ENCODE measurements at places on chromosomes 12 and 14. TPM values are rescaled to one million over a fixed set of nuclear protein-coding genes. Genes with fewer than 3 reads are reported as not detected.

DNA sequence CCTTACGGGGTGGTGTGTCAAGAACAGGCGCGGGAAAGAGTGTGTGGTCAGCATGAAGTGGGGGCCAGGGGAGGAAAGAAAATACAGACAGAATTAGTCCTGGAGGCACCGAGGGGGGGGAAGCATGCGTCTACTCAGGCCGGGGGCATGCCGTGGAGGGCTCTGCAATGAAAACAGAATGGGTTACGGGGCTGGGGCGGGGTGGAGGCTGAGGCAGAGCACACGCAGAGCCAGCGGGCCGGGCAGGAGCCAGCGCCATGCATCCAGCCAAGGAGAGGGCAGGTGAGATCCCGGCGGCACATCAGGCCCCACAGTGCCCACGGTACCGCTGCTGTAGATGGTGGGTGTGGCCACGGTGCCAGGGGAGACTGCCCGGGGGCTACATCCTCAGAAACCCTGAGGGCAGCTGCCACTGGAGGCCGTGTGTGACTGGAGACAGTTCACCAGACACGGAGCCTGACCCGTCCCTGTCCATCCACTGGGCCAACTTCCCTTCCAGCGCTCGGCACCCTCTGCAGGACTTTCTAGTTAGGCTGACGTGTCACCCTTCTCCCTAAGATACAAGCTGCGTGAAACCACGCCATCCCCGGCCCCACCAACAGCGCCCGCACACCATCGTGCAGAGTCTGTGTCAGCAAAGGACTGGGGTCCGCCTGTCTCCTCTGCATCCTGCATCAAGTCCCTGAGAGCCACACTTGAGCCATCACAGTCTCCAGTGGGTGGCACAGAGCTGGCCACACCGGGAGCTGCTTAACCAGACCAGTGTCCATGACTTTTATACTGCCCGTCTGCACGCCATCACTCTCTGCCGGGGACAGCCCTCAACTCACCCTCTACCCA lies 87.4 kb downstream of the PIWIL1 start:
- H3K36me3 ChIP-seq: no peaks in the 10 kb centered on the region
- H3K4me1 ChIP-seq: no peaks in the 10 kb centered on the region
- no peak overlapping the region for H3K27ac ChIP-seq
- no peak overlapping the region for H3K4me3 ChIP-seq
- H3K27me3 ChIP-seq: no peaks in the 10 kb centered on the region
- DNase-seq: no peak

DNA sequence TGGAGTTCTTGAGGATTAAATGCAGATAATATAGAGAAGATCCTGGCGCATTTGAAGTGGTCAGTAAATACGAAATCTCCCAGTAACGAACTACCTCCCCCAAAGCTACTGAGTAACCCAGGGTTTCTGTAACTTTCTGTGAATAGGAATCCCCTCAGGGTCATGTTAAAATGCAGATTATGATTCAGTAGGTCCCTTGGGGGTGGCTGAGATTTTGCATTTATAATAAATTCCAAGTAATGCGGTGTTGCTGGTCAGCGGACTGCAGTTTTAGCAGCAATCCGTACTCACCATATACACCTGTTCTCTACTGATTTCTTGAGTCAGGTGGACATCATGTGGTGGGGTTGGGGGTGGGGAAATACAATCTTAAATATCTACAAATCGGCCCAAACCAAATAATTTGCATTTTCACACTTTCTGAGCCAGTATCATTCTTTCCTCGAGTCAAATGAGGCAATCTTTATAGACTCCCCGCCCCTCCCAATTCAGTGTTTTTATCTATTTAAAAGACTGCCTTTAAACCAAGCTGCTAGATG lies 868 bp downstream of the SPATA7 start:
- peak overlapping the region; percentile 79 for H3K4me3 ChIP-seq
- no peaks in the 10 kb centered on the region for H3K27me3 ChIP-seq
- no peaks in the 10 kb centered on the region for H3K36me3 ChIP-seq
- DNase-seq: no peak

- no peaks in the 10 kb centered on the region for H3K27me3 ChIP-seq
- peak overlapping the region; percentile 22 for H3K27ac ChIP-seq
- no peaks in the 10 kb centered on the region for H3K36me3 ChIP-seq
Measured at GRCh38 chr14:24678801-24679247, 44.8 kb upstream of the GZMB start.

DNA sequence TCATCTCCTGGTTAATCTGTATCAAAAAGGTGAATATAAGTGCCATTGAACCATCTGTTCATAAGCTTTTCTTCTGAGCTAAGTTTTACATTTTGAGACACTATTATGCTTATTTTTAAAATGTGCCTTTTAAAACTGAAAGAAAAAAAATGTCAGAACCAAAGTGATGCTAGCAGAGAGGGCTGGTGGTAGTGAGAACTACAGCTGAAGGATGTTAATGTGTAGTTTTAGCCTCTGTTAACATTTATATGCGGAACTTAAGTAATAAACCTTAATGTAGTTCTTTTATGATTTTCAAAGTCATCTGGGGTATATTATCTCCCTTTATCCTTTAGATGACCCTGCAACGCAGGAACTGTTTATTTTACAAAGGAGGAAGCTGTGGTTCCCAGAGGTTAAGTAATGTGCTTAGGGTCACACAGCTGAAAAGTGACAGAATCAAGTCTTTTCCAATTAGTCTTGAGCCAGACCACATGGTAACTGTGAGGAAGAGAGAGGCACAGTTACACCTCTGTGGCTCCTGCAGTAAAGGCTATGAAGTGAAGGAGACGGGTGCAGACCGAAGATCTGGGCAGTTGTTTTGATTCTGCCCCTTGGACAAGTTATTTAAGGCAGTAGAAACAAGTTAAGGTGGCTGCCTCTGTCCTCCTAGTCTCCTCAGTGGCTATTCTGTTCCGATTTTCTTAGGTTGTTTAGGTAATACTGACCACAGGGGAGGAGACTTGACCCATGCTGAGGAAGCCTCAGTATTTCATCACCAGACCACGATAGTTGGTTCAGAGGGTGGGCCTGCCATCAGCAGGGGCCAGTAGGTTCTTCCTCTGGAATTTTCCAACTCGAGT lies 23.9 kb downstream of the GNG2 start:
- H3K27ac ChIP-seq: no peak overlapping the region
- DNase-seq: no peak
- no peaks in the 10 kb centered on the region for H3K27me3 ChIP-seq
- no peaks in the 10 kb centered on the region for H3K36me3 ChIP-seq

- H3K4me1 ChIP-seq: no peaks in the 10 kb centered on the region
- H3K36me3 ChIP-seq: no peaks in the 10 kb centered on the region
- H3K4me3 ChIP-seq: no peak overlapping the region
- no peak for DNase-seq
- H3K27me3 ChIP-seq: no peaks in the 10 kb centered on the region
Measured at GRCh38 chr12:14264778-14265177, 100.7 kb upstream of the ATF7IP start.

- H3K27me3 ChIP-seq: no peaks in the 10 kb centered on the region
- H3K4me1 ChIP-seq: no peaks in the 10 kb centered on the region
- no peak for DNase-seq
Measured at GRCh38 chr12:115691123-115691522, 586.4 kb downstream of the MED13L start.

DNA sequence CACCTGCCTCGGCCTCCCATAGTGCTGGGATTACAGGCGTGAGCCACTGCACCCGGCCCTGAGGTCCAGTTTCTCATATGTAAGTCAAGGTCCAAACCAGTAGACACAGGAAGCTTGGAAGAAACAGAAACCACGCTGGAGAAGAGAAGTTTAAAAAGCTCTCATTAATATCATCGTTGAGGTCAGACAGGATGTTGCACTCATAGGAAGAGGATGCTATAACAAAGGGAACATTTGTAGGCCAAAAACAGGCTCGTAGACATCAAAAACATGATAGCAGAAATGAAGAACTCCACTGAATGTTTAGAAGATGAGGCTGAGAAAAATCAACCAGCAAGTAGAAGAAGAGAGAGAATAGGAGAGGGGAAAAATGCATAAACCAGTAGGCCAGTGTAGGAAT lies 46.8 kb downstream of the ACACB start:
- DNase-seq: no peak
- H3K4me3 ChIP-seq: no peak overlapping the region
- no peaks in the 10 kb centered on the region for H3K36me3 ChIP-seq
- H3K4me1 ChIP-seq: no peaks in the 10 kb centered on the region

GRCh38 chr12:30796891-30797371 lies 42.2 kb upstream of the CAPRIN2 start:
- H3K27ac ChIP-seq: no peak overlapping the region
- no peak for DNase-seq
- H3K4me3 ChIP-seq: no peak overlapping the region
- H3K27me3 ChIP-seq: peaks cover 5% of the 10 kb centered on the region
- no peaks in the 10 kb centered on the region for H3K4me1 ChIP-seq
- H3K36me3 ChIP-seq: no peaks in the 10 kb centered on the region

DNA sequence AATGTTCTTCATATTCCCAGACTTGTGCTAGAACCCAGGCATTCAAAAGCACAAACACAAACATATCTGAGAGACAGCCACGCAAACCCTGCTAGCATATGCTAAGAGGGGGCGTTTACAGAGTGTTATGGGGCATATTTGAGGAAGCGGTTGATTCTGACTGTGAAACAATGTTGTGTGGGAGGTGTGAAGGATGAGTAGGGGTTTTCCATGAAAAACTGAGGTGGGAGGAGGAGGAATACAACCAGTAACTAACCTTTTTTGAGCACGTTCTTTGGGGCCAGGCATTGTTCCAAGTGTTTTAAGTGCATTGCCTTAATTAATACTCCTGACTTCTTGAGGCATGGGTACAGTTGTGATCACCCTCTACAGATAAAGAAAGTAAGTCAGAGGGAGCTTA lies 499.5 kb downstream of the AACS start:
- no peaks in the 10 kb centered on the region for H3K27me3 ChIP-seq
- no peaks in the 10 kb centered on the region for H3K36me3 ChIP-seq
- no peak overlapping the region for H3K4me3 ChIP-seq
- no peak for DNase-seq

DNA sequence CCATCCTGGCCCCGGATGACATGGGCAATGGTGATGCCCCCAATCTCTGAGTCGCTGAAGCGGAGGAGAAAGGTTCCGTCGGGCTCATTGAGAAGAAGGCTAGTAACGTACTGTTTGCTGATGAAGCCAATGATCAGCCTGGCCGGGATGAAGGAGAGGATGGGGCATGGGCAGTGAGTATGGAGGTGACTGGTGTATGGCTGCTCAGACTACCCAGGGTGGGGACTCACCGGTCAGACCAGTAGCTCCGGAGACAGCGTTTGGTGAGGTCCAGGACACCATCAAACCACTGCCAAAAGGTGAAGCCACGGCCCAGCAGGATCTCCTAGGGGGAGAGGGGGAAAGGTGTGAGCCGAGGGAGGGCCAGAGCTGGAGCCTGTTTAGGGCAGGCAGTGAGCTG lies 10.9 kb downstream of the NAB2 start:
- no peak for DNase-seq
- no peaks in the 10 kb centered on the region for H3K27me3 ChIP-seq
- no peak overlapping the region for H3K27ac ChIP-seq
- peaks cover 54% of the 10 kb centered on the region for H3K36me3 ChIP-seq
- peaks cover 11% of the 10 kb centered on the region for H3K4me1 ChIP-seq

DNA sequence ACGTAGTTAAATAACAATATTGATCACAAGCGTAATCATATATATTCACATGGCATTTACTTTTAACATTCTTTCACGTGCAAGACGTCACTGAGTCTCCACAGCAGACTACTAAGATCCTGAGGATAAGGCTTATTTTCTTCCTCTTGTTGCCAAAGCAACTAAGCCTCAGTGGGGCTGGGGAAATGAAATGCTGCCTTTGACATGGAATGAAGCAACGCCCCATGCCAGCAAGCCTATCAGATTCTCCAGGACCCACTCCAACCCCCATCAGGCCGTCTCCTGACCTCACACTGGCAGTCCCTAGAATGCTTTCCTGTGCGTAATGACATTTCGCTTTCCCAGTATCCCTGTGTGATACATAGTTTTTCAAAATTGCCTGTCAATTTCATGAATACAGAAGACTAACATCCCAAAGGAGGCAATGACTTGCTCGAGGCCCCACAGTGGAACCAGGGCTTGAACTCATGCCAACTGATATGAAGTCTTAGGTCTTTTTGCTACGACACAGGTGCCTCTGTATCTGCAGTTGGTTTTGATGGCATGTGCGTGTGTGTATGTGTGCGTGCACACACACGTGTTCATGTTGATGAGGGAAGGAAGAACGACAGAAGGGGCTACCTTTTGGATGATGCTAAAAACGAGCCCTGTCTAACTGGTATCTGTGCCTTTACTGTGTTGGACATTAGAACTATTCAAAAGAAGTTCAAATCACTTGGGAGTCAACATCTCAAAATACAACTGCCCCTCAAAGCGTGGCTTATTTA lies 239.1 kb downstream of the VRK1 start:
- H3K4me1 ChIP-seq: no peaks in the 10 kb centered on the region
- no peak for DNase-seq
- H3K27me3 ChIP-seq: peaks cover 9% of the 10 kb centered on the region
- H3K36me3 ChIP-seq: no peaks in the 10 kb centered on the region
- H3K27ac ChIP-seq: no peak overlapping the region
- no peak overlapping the region for H3K4me3 ChIP-seq

- H3K4me3 ChIP-seq: no peak overlapping the region
- no peak for DNase-seq
- H3K36me3 ChIP-seq: no peaks in the 10 kb centered on the region
- H3K27me3 ChIP-seq: no peaks in the 10 kb centered on the region
- H3K27ac ChIP-seq: no peak overlapping the region
Measured at GRCh38 chr12:119547001-119547400, 46.6 kb upstream of the TMEM233 start.

DNA sequence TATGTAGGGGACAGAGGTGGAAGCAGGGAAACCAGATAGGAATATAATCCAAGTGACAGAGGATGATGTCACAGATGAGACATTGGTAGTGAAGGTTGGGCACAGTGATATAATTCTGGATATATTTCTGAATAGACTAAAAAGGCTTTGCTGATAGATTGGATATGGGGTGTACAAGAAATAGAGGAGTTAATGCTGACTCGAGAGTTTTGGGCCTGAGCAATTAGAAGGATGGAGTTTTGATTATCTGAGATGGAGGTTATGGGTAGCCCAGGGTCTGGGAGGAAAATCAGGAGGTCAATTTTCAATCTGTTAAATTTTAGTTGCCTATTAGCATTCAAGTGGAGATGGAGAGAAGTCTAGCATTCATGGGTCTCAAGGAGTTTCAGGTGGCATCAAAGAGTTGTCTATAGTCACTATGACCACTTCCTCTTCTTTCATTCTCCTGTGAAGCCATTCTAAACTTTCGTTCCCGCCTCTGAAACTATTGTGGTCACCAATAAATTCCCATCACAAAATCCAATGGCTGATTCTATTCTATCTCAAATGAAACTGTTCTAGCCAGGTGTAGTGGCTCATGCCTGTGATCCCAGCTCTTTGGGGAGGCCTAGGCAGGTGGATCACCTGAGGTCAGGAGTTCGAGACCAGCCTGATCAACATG lies 10.6 kb upstream of the ANO6 start:
- DNase-seq: no peak
- H3K4me1 ChIP-seq: peaks cover 22% of the 10 kb centered on the region
- H3K4me3 ChIP-seq: no peak overlapping the region
- no peaks in the 10 kb centered on the region for H3K36me3 ChIP-seq

GRCh38 chr14:69231486-69231885 lies 28.5 kb upstream of the GALNT16 start:
- no peak overlapping the region for H3K27ac ChIP-seq
- H3K4me3 ChIP-seq: no peak overlapping the region
- no peaks in the 10 kb centered on the region for H3K27me3 ChIP-seq

GRCh38 chr14:72776701-72777261 lies 117.1 kb downstream of the DPF3 start:
- no peak for DNase-seq
- H3K27ac ChIP-seq: no peak overlapping the region
- H3K4me3 ChIP-seq: no peak overlapping the region

GRCh38 chr12:54956322-54956721 lies 28.2 kb downstream of the TESPA1 start:
- H3K4me1 ChIP-seq: peaks cover 73% of the 10 kb centered on the region
- DNase-seq: no peak
- H3K36me3 ChIP-seq: peaks cover 25% of the 10 kb centered on the region
- H3K27me3 ChIP-seq: no peaks in the 10 kb centered on the region

Gene GPX2
- total RNA-seq: not detected

Gene PLCZ1
- total RNA-seq: not detected

Gene LHX5
- not detected for total RNA-seq

Gene CD163
- 3.0 TPM for total RNA-seq
